Stimulated activated CD4-positive, alpha-beta T cell treated with anti-CD3 and anti-CD28 coated beads, TNF-alpha, amount 100 ng/mL, for 4 hours (primary cell): ENCODE measurements at places on chromosomes 6 and 20.

- DNase-seq: no peak
Observed at GRCh38 chr6:155026022-155026705, 31.0 kb downstream of the TIAM2 start.

- DNase-seq: no peak
Observed at GRCh38 chr20:43532416-43533055, 25.0 kb downstream of the L3MBTL1 start.

GRCh38 chr6:16503970-16504415 lies 257.3 kb downstream of the ATXN1 start:
- no peak for DNase-seq

- DNase-seq: no peak
Observed at GRCh38 chr6:100281471-100281901, 183.2 kb downstream of the SIM1 start.

DNA sequence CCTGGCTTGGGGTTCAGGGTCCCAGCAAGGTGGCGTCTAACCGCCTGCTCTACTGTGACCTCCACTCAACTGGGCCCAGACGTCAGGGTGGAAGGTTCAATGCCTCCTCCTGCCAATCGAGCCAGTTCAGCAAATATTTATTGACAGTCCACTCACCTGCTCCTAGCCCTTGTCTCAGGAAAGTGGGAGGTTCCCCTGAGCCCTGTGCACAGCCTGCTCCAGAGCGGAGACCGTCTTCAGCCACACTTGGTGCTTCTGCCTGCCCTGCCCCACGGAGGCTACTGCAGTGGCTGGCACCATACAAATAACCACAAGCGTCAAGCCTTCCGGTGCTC lies 6.1 kb downstream of the CCDC167 start:
- DNase-seq: no peak

GRCh38 chr6:159331451-159331850 lies 162.3 kb downstream of the FNDC1 start:
- DNase-seq: no peak

- no peak for DNase-seq
Observed at GRCh38 chr6:166461821-166462460, 79.2 kb upstream of the MPC1 start.

GRCh38 chr20:38863024-38863851 lies 57.7 kb downstream of the PPP1R16B start:
- peak; percentile 39 for DNase-seq

DNA sequence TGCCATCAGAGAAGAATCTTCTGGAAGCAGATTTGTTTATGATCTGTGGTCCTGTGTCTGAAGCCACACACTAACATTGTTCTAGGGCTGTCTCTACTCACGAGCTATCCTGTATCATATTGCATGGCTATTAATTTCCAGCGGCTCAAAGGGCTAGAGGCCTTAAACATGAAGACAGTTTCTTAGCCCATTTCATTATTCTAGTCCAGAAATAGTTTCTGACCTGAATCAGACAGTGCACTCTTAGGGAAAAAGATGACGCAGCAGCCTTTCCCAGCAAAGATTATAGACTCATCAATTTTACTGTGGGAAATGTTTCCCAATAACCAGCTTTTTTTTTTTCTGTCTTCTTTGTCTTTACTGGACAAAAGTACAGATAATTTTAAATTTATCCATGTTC lies 105.3 kb upstream of the SUPT3H start:
- DNase-seq: no peak

GRCh38 chr6:4606821-4607704 lies 169.1 kb upstream of the CDYL start:
- no peak for DNase-seq

- no peak for DNase-seq
Observed at GRCh38 chr20:36308353-36308752, 2.2 kb downstream of the DLGAP4 start.

DNA sequence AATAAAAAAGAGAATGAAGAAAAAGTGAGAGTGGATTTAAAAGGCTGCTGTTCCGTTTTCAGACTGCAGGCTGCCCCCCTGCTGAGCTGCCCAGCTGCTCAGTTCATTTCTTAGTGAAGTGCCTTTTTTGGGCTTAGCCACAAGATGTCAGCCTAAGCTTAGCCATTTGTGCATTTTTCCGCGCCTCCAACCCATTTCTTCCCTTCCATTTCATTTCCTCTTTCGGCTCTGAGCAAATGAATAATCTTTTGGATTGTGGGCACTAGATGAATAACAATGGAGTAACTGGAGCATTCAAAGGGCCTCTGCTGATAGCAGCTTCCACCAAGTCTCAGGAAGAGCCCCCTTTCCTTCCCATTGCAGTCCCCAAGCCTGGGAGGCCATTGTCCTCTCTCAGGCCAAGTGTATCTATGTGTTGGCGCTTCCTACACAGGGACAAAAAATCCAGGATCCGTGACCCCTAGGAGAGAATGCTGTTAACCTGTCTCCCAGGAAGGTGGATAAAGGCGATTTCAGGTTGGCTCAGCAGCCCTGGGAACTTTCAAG lies 83.5 kb upstream of the SPTLC3 start:
- DNase-seq: no peak

GRCh38 chr6:35691027-35691824 lies 2.5 kb upstream of the FKBP5 start:
- no peak for DNase-seq

GRCh38 chr20:24676978-24677370 lies 207.5 kb downstream of the SYNDIG1 start:
- no peak for DNase-seq

DNA sequence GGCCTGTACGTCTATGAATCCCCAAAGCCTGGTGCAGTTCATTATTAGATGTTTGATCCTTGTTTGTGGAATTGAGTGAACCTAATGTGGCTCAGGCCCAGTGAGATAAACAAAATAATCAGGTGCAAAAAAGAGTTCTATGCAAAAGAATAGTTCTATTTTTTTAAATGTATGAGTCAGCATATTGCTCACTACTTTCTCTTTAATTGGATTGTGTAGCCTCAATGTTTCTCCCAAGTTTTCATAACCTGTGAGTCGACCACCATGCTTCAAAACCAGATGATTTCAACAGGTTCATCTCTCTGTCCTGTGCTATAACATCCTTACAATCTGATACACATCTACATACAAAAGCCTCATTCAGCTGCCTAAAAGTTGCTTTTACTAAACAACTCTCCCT lies 116.5 kb upstream of the HDAC2 start:
- DNase-seq: no peak

GRCh38 chr6:75024828-75025227 lies 181.0 kb downstream of the COL12A1 start:
- no peak for DNase-seq

DNA sequence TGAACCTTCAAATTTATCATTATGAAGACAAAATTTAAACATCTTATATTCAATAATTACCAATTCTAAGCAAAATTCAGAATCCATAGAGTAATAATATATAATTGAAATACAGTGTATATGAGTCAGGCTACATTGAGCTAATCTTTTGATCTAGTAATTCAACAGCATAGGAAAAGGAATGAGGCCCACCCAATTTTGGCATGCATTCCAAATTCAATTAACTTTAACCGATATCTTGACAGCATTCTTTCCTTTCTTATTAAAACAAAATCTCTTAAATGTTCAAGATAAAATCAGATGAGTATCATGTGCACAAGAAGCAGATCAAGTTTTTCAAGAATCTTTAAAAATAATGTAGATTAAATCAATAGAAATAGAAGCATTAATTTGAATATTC lies 132.9 kb upstream of the QKI start:
- DNase-seq: no peak

GRCh38 chr6:52346503-52346902 lies 15.4 kb upstream of the PAQR8 start:
- DNase-seq: no peak

DNA sequence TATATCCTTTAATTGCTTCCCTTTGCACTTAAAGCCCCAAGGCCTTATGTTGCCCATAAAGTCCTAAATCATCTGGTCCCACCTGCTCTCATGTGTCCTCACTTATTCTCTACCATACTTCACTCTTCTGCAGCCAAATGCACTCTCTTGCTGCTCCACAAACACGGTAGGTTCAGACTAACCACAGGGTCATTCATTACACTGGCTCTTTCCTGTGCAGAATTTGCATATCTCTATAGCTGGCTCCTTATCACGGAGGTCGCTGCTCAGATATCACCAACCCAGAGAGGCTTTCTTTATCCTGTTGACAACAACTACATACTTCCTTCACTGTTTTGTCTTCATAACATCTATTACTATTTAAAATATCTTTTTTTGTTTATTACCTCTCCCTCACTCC lies 86.8 kb downstream of the MOXD1 start:
- DNase-seq: no peak

GRCh38 chr6:6764764-6765434 lies 176.4 kb downstream of the LY86 start:
- DNase-seq: no peak

GRCh38 chr20:48585061-48585870 lies 242.5 kb downstream of the PREX1 start:
- no peak for DNase-seq

- no peak for DNase-seq
Observed at GRCh38 chr6:65799389-65799788, 92.4 kb upstream of the EYS start.

GRCh38 chr6:10101551-10102252 lies 313.2 kb downstream of the TFAP2A start:
- DNase-seq: no peak

- DNase-seq: no peak
Observed at GRCh38 chr6:64932486-64932885, 774.5 kb downstream of the EYS start.

DNA sequence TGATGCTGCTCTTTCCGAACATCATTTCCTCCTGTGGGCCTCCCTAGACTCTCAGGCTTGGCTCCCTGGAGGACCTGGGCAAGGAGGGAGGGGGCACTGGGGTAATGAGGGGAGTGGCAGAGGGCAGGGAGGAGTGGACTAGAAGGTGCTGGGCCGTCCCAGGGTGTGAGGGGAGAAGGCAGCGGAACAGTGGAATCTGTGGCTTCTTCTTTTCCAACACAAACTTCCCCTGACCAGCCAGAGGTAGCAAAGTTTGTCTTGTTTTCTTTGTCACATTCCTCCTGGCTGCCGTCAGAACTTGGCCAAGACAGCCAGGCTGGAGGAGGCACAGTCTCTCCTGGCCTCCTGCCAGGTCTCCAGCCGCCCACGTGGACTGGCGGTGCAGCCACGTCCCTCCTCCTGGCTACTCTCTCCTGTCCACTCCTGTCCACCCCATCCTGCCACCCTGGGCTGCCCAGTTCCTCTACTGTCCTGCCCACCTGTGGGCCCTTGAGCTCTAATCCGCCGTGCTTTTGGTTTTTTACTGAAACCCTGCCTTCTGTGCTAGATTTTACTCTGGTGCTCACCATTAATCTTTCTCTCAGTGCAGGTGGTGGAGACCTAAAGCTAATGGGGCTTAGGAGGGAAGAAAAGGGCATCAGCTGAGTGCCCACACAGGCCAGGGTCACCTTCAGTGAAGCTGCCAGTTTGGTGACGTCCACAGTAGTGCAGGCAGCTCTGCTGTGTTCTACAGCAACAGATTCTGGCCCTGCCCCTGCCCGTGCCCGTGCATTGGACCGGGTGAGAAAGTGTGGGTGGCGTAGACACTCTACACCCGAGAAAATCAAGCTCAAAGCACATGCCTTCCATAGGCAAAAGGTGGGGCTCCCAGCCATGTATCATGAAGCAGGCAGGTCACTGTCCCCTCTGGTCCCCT lies 2.8 kb upstream of the CDSN start:
- DNase-seq: no peak

- no peak for DNase-seq
Observed at GRCh38 chr6:79239536-79240168, 5.2 kb upstream of the HMGN3 start.

- DNase-seq: no peak
Observed at GRCh38 chr6:34155471-34156300, 9.8 kb upstream of the GRM4 start.

GRCh38 chr6:42045538-42046460 lies 4.5 kb upstream of the TAF8 start:
- no peak for DNase-seq

GRCh38 chr20:19382386-19383340 lies 170.2 kb downstream of the SLC24A3 start:
- no peak for DNase-seq

DNA sequence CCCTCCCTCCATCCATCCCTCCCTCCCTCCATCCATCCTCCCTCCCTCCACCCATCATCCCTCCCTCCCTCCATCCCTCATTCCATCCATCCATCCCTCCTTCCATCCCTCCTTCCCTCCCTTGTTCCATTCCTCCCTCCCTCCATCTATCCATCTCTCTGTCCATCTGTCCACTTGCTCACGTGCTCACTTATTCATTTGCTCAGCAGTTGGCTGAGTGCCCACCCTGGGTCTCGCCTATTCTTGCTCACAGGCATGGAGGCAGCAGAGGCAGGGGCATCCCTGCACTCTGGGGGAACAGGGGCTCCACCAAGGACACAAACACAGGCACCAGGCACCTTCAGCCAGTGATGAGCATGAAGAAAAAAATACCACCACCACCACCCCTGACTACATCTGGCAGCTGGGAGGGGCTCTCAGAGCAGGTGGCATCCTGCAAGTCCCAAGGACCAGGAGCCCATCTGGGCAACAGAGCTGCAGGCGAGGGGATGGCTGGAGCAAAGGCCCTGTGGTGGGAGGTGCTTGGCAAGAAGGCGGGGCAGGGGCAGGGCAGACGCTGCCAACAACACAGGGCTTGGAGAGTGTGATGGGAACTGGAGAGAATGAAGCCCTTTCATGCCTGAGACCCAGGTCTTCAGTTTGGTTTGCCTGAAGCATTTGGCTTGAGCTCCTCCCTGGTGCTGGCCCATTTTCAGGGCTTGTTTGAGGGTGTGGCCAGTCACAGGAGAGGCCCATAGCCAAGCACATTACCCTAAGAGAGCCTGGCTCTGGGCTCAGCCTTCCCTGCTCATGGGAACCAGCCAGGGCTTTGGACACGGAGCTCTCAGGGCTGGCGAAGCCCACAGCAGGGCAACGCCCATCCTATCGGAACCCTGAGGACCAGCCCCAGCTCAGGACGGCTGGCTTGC lies 40.2 kb upstream of the MRGBP start:
- no peak for DNase-seq

DNA sequence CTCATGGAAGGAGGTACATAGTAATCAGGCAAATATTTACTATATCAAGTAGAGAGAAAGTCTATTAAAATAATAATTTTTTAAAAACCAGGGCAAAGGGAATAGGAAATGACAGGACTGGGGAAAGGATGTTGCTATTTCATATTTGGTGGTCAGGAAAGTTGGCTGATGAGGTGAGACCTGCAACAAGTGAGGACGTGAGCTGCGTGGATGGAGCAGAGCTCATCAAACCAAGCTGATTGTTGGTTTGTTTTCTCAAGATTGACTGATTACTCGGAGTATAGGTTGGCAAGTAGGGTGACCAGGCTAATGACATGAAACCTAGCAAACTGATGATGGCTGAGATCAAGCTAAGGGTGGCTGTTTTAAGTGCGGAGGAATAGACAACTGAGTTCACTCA lies 6.0 kb downstream of the GJA1 start:
- no peak for DNase-seq

GRCh38 chr6:25623065-25623464 lies 28.9 kb upstream of the SCGN start:
- DNase-seq: no peak

- no peak for DNase-seq
Observed at GRCh38 chr6:145789443-145789842, 25.2 kb downstream of the FBXO30 start.
